Suprapubic skin (tissue), 4 donors: ENCODE measurements at places on chromosomes 5 and 9. TPM values are rescaled to one million over a fixed set of nuclear protein-coding genes. Genes with fewer than 3 reads are reported as not detected.
A peak's percentile ranks its signal among the peaks of the same experiment; 100 is the strongest.

DNA sequence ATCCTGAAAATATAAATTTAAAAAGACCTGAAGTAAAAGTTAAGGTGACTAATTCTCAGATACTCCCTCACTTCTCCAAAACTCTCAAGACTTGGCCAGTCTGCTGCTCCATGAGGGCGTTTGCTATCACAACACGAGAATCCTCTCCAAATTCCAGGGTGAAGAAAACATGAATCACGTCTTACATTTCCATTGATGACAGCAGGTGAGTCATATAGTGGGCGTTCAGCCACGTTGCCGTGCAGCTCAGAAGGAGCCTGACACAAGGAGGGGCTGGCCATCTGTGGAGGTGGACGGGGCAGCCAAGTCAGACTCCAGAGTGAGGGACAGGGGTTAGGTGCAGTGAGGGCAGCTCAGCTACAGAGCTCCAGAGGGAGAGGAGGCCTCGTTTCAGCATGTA, 555.1 kb upstream of the ADAMTS16 start:
- DNase-seq = no peak

- DNase-seq = no peak
Measured at GRCh38 chr5:93164690-93165089, 416.3 kb downstream of the NR2F1-AS1 start.

GRCh38 chr9:22343218-22343611, 103.4 kb upstream of the DMRTA1 start:
- no peak for DNase-seq

- DNase-seq = no peak
Measured at GRCh38 chr9:976943-977837, 735 bp downstream of the DMRT3 start.

DNA sequence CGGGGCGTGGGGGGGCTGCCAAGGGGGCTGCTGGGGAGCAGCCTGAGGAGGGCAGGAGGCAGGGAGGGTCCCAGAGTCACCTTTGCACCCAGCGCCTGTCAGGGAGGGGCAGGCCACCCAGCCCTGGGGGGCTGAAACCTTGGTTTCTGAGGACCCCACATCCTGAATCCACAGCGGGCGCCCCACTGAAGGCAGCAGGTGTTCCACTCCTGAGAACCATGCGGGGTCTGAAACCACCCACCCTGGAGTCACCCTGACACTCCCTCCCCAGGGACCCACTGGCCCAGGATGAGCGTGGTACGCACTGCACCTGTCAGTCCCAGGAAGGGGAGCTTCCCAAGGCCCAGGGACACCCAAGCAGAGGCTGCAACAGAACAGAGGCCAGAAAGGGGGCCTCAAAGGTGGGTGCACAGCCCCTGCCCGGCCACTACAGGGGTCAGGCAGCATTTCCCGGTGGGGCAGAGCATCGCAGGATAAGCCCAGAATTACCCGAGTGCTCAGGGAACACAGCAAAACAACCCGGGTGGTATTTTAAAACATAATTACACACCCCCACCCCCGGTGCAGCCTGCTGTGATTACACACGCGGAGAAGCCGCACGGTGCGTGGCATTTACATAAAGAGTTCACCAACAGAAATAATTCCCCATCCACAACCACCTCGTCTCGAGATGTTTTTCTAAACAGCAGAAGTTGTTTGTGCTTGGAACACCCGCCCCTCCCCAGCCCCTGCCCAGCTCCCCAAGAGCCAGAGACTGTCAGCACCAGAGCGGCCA, 57.3 kb upstream of the UBAC1 start:
- peak; percentile 76 for DNase-seq

GRCh38 chr5:167732499-167732898, 558.9 kb upstream of the WWC1 start:
- DNase-seq = no peak

AQP7 gene
- 2.1 TPM for total RNA-seq

SPATA31C1 gene
- total RNA-seq = not detected
